ENCODE measurements at places on chromosomes 16 and 17.

- DNase-seq = no peak
Measured at GRCh38 chr16:10663146-10663545, 31.6 kb downstream of the TEKT5 start.

DNA sequence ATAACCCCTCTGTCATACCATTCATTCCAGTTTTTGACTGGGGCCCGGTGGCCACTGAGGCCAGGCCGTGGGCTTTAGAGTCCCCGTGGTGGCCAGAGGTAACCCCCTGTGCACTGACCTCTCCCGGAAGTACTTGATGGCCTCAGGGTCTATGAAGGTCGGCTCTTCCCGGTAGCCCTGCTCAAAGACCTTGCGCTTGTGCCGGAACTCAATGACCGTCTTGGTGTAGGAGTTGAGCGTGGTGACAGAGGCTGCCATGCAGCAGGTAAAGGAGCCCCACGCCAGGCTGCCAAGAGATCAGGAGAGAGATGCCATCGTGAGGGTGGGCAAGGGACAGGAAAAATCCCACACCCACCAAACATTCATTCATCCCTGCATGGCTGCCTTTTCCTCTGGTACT, 234.8 kb downstream of the GSG1L start:
- no peak for DNase-seq

DNA sequence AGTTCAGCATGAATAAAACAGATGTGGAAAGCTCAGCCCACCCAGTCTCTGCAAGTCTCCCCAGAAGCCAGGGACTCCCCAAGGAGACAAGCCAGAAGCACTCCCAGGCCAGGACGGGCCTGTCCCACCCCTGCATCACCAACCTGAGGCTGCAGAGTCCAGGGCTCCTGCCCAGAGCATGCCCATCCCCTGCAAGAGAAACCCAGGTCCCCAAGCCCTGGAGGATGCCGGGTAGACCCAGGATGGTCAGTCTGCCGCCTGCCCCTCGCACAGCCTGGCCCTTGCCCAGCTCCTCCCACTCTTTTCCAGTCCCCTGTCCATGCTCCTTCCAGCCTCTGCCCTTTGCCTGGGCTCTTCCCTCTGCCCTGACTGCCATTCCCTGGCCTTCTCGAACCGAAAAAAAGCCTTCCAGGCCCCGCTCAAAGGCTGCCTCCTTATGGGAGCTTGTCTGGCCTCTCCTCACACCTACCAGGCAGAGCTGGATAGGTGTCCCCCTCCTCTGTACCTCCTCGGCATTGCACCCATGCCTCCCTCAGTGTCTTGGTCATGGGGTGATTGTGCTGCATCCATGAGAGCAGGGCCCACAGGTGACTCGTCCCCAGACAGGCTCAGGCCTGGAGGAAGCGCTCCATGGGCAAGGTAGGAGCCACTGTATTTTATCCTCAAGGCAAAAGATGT, 44.8 kb downstream of the BEAN1 start:
- no peak for DNase-seq

GRCh38 chr17:17889922-17890321, 53.1 kb upstream of the SREBF1 start:
- no peak for DNase-seq

GRCh38 chr16:66326991-66327513, 39.4 kb upstream of the CDH5 start:
- DNase-seq = no peak

DNA sequence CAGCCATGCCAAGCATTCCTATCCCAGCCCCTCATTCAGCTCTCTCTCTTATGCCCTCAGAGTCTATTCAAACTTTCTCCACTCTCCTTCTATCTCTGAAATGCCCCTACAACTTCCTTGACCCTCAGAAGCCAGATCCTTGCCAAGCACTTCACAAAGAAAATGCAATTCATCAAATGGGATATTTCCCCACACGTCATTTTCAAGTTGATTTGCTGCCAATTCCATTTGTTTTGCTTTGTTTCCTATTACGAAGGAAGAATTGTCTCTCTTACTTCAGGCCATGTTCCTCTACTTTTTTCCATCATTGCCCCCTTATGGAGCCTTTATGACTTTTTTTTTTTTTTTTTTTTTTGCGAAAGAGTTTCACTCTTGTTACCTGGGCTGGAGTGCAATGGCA, 9.2 kb upstream of the ALOX12 start:
- DNase-seq = no peak

- DNase-seq = no peak
Measured at GRCh38 chr16:61382435-61382834, 653.8 kb downstream of the CDH8 start.

- no peak for DNase-seq
Measured at GRCh38 chr16:16917191-16917785, 538.3 kb downstream of the NPIPA7 start.

All from D341Med (cell line).